ENCODE measurements at places on chromosomes 7 and 10.
A peak's percentile ranks its signal among the peaks of the same experiment; 100 is the strongest.

DNA sequence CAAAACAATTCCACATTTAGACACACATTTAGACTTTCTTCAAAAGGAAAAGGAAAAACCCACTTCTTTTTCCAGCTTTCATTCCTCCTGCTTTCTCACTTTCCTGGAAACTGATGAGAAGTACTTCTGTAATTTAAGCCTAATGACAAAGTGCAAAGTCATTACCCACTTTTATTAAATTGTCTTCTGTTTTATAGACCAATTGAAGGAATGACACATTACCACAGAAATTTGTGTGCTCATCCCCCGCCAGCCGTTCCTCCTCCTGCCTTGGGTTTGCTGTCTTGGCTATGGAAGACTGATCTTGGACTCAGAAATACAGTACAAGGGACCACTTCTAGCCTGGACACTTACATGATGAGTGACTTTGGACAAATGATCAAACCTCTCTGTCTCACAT, 717.8 kb downstream of the SORCS3 start:
- DNase-seq: no peak

DNA sequence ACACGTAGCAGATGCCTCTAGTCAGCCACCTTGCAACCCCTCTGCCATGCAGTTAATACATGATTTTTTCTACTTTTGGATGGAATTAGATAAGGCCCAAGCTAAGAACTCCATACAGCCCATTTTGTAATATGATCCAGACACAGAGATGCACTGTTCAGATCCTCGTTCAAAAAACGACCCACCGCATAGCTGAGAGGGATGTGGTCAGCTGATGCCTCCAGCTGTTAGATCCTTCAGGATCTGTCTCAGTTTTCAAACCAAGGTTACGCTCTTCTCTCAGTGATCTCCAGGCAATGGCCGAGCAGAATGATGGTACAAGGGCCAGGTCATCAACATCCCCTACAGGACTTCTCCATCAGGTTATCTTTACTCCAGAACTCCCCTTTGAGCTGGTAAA, 881.7 kb upstream of the C7orf33 start:
- DNase-seq: no peak

GRCh38 chr7:6106140-6106904, 75.1 kb downstream of the ANKRD61 start:
- DNase-seq: peak; percentile 38

DNA sequence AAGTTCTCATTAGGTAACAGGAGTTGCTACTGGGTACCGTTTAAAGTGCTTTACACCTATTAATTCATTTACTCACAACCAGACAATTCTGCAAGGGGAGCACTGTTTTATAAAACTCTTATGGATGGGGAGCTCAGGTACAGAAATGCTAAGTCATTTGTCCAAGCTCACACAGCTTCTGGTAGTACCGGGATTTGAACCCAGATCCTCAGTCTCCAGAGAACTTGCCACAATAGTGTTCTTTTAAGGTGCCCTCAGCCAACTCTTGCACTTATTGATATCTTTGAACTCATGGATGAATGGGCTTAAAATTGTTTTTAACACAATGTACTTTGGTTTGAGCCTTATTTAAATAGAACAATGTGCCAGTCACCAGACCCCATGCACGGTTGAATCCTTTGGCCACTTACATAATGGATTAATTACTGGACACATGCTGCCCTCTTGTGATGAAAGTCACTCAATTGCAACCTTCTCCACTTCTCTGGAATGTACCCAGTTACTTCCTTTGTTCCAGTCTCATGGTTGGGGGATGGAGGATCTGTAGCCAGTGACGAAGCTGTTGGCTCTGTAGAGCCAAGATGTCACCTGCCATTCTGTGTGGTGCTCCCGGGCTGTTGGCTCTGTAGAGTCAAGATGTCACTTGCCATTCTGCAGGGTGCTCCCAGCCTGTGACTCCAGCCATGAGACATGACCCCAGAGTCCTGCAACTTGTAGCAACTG, 65.6 kb downstream of the NOD1 start:
- DNase-seq: no peak

GRCh38 chr7:128217967-128218652, 23.0 kb upstream of the LEP start:
- DNase-seq: no peak

DNA sequence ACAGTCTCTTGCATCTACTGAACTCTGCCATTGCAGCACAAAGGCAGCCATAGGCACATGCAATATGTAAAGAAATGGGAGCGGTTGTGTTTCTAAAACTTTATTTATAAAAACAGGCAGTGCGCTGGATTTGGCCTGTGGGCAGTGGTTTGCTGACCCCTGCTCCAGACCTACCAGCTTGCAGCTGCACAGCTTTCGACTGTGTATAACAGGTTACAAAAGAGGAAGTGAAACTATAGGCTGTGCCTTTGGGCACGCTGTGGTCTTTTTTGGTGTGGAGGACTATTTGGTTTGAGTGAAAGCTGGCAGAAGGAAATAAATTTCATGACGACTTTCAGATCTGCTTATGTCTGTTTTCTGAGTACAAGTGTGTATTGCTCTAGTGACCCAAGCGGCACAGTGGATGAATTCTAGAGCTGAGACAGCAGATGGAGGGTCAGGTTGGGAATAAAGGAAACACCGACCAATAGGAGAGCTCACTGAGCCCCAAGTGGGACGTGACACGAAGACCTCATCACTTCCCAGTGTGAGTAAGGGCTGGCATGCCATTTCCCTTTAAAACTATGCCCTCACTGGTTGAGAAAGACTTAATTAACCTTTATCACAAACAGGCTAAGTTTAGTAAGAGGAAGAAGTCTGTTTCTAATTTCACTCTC, 152.7 kb downstream of the ANK3 start:
- DNase-seq: peak; percentile 54

- no peak for DNase-seq
Observed at GRCh38 chr7:130909161-130909836, 175.3 kb upstream of the KLF14 start.

GRCh38 chr10:102713539-102713813, 721 bp downstream of the ARL3 start:
- no peak for DNase-seq

GRCh38 chr10:100995181-100995580, 4.4 kb upstream of the LZTS2 start:
- no peak for DNase-seq

DNA sequence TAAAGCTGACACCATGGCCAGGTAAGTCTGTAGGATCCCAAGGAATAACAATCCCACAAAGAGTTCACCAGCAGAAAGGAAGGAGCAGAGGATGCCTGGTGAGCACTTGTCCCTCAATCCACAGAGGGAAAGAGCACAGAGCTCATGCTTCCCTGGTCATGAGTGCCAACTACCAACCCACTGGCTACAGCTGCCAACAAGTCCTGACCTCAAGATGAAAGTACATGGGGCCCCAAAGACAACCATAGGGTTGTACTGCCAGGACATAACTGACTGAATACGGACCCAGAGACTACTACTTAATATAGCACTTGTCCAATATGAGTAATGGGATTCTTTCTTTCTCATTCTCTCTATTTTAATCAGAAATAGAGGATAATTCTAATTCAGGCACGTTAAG, 83.3 kb downstream of the JCAD start:
- no peak for DNase-seq

GRCh38 chr7:156777364-156778069, 115.5 kb downstream of the LMBR1 start:
- peak; percentile 51 for DNase-seq

- no peak for DNase-seq
Observed at GRCh38 chr7:7324698-7325097, 142.4 kb downstream of the C1GALT1 start.

- DNase-seq: no peak
Observed at GRCh38 chr10:97444212-97444611, 1.6 kb downstream of the EXOSC1 start.

DNA sequence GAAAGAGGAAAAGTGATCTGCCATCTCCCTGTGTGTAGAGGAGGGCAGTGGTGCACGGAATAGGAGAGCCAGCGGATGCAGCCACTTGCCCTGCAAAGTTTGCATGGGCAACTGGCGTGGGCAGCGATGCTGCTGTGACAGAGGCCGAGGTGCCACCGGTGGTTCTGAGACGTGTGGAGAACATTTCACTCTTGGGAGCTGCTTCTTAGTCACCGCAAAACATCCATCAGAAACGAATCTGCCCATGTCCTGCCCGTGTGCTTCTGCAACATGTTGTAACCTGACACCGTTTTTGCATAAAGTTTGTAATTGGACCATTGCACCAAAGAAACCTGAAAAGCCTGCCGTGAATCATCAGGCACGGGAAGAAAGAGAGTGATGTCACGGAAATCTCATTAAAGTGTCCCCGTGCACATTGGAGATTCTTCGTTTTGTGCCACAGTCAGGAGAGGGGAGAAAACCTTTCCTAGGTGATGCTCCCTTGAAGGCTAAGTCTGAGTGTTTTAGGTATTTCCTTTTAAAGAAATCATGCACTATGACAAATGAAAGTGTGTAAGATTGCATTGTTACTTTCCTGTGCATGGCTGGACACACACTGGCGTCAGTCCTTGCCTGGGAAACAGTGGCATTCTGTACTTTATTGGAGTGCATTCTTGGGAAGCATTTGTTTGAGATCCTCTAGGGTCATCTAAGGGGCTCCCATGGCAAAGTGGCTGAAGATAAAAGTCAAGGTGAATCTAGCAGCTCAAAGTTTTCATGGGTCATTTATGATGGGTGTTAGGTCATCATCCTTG, 302.6 kb downstream of the KLF6 start:
- DNase-seq: no peak

- DNase-seq: no peak
Observed at GRCh38 chr10:97861097-97861750, 11.6 kb downstream of the GOLGA7B start.

GRCh38 chr10:6912424-6912823, 332.3 kb upstream of the PRKCQ start:
- peak; percentile 37 for DNase-seq

GRCh38 chr7:133698127-133698526, 429.0 kb upstream of the LRGUK start:
- no peak for DNase-seq

DNA sequence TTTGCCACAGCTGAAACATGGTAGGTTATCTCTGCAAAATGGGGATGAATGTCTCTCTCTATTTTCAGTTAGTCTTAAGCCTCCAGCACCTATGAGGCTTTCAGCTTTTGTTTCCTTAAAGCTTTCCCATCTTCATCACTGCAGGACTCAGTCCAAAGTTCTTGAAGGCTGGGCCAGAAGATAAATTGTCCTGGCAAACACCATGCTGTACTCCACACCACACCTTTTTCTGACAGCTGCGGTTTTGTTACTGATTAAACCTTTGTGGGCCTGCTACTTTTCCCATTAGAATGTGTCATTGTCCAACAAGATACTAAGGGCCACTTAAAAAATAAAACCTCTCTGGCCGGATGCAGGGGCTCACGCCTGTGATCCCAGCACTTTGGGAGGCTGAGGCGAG, 87.2 kb upstream of the A1CF start:
- no peak for DNase-seq

DNA sequence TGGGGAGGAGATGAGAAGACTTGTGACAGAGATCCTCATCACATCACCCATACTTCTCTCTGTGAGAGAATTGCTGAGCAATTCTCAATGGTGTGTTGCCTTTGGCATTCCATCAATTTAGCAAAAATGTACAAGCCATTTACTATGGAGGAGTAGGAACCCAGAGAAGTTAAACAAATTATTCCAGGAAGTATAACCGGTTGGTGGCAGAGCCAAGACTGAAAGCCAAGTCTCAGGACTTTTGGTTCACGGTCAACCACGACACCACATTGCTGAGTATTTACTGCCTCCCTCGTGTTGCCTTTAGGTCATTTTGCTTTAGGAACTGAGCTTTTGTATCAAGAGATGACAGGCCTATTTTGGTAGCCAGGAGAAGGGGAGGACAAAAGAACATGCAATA, 88.0 kb upstream of the ELMO1 start:
- DNase-seq: no peak

GRCh38 chr7:151736403-151736909, 140.5 kb downstream of the PRKAG2 start:
- no peak for DNase-seq

- no peak for DNase-seq
Observed at GRCh38 chr10:120483006-120483405, 26.0 kb downstream of the PLPP4 start.

- no peak for DNase-seq
Observed at GRCh38 chr7:73308074-73308664, 457 bp downstream of the NSUN5 start.

GRCh38 chr7:64889686-64890162, 13.3 kb upstream of the ZNF273 start:
- DNase-seq: no peak

DNA sequence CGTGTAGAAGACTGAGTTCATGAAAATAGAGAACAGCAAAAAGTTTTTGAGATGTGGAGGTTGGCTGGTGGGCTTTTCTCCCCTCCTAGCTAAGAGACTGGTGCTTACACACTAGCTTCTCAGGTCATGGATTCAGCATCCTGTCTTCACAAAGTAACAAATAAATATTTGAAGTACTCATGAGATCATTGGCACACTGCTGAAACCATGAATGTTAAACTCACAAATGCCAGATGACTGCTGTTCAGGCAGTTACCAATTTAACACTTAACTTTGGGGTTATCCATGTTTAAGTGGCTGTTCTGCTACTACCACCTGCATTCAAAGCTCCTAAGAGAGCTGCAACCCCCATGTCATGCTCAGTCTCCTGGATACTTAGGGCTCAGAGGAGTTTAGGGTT, 119.0 kb upstream of the BET1 start:
- no peak for DNase-seq

DNA sequence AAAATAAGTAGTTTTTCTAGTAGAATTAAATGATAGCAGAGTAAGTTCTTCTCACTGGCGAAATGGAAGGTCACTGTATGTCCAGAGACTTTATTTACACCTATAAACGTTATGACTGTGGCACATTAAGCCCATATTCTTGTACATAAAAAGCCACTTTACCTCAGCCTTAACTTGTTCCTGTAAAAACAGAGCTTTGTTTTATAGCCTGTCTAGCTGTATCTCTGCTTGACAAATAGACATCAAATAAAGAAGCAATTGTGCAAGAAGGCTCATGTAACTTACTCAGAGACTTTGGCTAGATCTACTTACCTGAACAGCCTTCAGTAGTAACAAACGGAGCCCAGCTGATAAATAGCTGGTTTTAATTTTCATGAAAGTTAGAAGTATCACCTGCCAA, 324.1 kb upstream of the BMPER start:
- DNase-seq: no peak

GRCh38 chr10:123019941-123020703, 11.3 kb downstream of the ACADSB start:
- no peak for DNase-seq
